ENCODE measurements at places on chromosomes 7 and 10. TPM values are rescaled to one million over a fixed set of nuclear protein-coding genes. Genes with fewer than 3 reads are reported as not detected.

GRCh38 chr7:17716816-17717215 lies 223.5 kb downstream of the SNX13 start:
- DNase-seq = no peak

DNA sequence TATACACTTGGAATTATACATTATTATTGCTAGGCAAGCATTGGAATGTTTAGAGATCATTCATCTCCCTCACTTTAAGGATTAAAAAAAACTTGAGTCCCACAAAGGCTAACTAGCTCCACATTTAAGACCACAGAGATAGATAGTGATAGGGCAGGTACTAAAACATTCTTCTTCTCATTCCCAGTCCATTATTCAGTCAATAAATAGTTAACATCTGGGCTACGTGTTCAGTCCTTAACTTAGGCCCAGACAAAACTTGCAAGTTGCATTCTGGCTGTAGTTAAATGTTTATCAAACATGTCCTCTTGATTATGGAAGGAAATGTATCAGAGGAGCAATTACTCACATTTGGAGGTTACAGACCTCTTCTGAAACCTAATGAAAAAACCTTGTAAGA lies 2.4 kb downstream of the GNG11 start:
- no peak for DNase-seq

Gene UBE2H
- 141 TPM for total RNA-seq

- DNase-seq = no peak
These were observed 52.3 kb upstream of the KDM7A start for GRCh38 chr7:140229101-140229525.

DNA sequence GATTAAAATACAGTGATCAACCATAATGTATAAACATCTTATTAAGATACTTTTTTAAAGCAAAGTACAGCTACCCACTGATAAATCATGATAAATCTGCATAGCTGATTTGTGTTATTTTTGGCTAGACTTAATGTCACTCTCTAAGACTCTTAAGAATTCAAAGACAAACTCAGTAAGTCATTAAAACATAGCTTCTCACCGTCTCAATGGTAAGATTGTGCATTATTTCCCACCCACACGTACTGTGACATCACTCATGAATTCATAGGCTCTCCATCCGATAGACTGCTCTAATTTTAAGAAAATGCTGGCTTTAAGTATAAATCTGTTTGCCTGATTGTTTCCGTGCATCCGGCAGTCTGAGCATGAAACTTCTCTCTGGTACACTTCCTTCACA lies 266.1 kb downstream of the GLI3 start:
- no peak for DNase-seq

Gene FKBP6
- total RNA-seq = not detected

DNA sequence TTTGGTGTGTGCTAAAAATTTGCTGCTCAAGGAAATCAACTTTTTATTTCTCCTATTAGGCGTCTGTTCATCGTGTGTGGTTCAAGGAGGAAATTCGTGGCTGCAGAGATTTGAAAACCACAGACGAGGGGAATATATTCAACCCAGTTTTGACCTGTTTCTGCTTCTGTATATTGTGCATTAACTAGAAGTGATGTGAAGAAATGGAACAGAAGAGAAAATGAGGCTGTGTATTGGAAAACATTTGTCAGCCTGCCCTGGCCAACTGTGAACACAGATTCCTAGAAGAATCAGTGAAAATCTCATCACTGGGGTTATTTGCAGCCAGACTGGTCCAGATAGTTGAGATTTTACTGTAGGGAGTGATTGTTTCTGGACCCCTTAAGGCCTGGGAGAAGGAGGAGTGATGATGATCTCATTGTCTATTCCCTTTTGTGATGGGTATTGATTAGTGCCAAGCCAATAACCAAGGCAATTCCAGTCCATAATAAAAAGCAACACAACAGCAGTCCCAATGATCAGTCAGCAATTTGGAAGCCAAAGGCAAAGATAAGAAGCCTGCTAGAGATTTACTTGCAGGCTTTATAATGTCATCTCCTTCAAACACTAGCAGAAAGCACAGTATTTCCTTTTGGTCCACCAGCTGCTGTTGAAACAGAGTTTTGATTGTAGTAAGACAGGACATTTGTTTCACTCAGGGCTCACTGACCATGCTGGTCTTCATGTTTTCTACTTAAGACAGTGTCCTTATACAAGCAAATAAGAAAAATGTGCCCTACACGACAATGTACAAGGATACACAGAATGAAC lies 339.4 kb downstream of the PRPF18 start:
- DNase-seq = no peak

DNA sequence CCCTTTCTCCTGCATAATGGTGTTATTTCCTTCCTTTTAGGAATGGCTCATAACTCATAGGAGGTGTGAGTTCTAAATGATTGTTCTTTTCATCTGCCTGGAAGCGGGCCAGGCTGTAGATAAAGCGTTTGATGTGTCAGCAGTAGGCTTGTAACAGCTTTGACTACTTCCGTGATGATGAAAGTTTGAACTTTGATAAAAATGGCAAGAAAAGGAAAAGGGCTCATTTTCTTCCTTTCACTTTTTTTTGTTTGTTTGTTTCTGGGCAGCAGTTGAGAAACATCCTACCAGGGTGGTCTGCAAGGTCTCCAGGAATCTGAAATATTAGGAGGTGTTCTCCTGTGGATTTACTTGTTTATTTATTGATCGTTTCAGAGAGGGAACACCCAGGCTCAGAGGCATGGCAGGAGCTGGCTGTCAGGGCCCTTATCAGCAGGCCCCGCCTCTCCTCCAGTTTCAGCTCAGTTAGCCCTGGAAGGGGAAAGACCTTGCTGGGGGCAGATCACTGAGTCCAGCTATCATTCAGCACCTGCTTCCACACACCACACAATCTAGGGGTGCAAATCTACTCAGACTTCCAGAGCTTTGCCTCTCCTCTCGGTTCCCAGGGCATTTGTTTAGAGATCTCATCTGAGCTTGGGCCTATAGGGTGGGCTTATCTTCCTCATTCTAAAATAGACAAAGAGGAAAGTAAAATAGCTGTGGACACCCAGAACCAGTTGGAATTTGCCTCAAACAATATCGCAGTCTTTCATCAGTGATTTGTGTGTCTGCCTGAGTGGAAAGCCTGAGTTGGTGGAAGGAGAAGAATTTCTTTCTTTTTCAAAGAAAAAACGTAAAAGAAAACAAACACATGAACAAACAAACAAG lies 130.9 kb downstream of the BMPER start:
- no peak for DNase-seq

Gene HMX3
- total RNA-seq = not detected

- DNase-seq = no peak
These were observed 41.9 kb downstream of the C10orf120 start for GRCh38 chr10:122657729-122658128.

DNA sequence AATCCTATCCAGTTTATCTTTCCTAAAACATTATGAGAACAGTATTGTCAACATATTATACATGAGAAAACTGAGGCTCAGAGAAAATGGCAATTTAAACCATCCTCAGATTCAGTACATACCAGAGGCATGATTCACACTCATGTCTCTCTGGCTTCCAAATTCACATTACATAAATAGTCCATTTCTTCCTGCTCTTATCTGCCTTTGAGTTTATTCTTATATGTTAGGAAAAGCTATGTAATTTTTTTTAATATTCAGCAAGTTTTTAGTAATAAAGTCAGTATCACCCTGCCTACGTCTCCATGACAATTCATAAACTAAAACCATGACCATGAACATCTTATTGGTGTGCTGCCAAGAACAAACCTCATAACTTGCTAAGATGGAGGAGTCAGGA lies 1260.2 kb upstream of the SORCS1 start:
- DNase-seq = no peak

DNA sequence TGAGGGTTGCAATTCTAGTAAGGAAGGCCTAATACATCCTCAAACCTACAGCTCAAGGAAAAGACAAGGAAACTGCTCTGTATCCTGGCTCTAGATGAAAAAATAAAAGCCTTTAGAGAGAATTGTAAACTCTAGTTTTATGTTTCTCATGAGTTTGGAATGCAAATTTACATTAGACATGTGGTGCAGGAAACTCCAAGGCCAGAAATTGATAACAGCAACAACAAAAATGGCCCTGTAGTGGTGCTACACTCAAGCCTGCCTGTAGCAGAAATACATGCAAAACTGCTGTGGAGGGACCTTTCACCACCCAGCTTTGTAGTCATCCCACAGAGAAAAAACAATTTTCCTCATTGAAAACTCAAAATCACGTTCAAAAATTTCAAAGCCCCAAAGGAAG lies 546.7 kb upstream of the LRRN3 start:
- DNase-seq = no peak

- no peak for DNase-seq
These were observed 7.5 kb upstream of the KMT2E start for GRCh38 chr7:105006367-105007136.

DNA sequence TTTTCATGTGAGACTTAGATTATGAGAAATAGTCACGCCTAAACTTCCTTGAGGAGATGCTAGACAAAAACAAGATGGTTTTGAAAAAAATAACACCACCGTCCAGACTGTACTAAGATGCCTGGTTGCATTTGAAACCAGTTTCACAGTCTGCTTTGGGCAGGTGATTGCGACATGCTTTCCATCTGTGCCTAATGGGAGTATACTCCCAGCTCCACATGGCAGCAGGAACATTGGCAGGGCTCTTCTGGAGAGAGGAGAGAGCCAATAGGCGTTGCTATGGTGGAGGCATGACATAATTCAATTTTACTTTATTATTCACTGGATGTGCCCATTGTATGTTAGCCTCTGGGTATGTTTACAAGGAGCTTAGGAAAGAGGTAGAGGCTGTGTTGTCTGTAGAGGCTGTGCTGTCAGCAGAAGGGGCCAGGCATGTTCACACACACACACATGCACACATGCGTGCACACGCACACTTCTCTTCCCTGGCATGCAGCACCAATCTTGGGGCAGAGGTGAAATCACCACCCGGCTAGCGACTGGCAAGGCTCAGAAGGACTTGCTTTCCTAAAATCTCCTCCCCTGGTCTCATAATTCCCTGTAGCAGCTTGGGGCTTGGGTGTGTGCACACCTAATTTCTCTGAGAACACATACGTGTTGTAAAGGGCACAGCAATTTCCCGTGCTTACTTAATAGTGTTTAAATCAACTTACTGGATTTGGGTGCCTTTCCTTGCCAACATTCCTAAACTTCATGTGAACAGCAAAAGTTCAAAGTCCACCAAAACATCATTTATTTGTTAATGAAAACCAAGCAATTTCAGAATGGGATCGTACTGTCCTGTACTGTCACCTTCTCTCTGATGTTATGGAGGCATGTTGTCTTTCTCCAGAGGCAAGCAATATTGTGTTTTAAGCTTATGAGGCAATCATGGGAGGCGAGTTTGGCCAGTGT lies 162.1 kb downstream of the TCF7L2 start:
- no peak for DNase-seq

DNA sequence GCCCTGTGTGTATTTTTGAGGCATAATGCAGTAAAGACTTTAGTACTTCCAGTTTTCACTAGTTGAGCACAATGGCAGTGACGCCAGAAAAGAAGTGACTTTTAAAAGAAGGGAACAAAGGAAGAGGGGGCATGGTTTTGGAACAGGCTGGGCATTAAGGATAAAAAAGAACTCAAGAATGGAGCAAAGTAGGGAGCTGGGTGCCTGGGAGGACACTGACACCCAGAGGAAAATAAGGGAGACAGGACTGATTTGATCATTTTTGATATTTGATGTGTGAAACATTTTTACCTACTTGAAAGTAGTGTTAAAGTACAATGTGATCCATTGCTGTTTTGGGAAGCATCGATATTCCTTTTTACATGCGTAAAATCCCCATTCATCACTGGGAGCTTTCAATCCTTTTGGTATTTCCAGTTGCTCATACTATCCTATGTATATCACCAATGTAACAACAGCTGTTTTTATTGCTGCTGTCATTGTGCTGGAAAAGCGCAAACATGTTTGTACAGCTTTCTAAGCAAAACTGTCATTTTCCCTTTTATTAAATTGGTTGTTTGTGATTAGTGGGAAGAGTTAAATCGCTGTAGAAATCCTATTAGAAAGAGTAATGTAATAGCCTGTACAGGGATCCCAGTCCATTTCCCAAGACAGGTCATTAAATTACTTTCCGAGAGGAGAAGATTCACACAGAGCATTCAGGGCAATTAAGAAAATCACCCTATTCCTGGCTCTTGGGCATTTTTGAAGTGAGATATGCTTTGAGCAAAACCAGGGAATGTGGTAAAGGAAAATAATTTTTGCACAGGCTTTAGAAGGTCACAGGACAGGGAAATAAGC lies 85.2 kb downstream of the ADAM12 start:
- DNase-seq = no peak

Gene NXPH1
- not detected for total RNA-seq

- DNase-seq = no peak
These were observed 304.7 kb downstream of the CDK14 start for GRCh38 chr7:90900628-90901356.

- DNase-seq = peak; percentile 33
These were observed 63.0 kb downstream of the INSIG1 start for GRCh38 chr7:155360495-155361345.

- DNase-seq = no peak
These were observed 33.3 kb downstream of the CDK14 start for GRCh38 chr7:90629297-90629918.
